RPMI7951 (cell line): ENCODE measurements at places on chromosomes 16 and 17. TPM values are rescaled to one million over a fixed set of nuclear protein-coding genes. Genes with fewer than 3 reads are reported as not detected.

GRCh38 chr16:1933097-1933661, 9.8 kb downstream of the MSRB1 start:
- DNase-seq, result no peak

DNA sequence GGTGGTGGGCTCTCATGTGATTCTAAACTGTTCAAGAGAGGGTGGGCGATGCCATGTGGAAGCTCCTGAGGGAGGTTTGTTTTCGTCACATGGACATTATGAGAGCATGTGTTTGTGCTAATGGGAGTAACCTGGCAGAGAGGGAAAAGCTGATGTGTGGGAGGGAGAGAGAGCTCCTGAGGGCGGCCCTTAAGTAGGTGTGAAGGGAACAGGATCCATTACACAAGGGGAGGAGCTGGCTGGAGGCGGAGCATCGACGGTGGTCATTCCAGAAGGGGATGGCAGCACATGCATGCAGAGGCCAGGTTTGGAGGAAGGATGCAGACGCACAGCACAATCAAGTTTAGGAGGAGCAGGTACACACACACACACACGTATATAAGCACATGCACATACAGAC, 197.5 kb downstream of the RPTOR start:
- DNase-seq, result no peak

GRCh38 chr17:28159924-28160323, 117.4 kb downstream of the NLK start:
- DNase-seq, result no peak

DNA sequence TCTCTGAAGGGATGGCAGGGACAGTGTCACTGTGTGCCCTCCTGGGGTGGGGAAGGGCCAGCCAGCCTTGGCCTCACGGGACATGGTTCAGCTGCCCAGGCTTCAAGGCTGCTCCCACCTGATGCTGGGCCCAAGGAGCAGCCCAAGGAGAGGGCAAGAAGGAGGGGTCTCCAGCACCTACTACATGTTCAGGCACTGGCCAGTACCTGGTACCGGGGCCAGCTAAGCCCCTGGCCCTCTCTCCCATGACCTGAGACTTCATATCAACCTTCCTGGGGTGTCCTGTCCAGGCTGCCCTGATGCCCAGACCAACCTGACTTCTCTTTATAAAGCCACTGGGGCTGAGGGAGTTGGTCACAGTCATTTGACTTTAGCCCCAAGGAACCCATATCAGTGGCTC, 1.3 kb downstream of the USH1G start:
- DNase-seq, result no peak

- DNase-seq, result no peak
Measured at GRCh38 chr16:85967111-85967510, 68.1 kb downstream of the IRF8 start.

DNA sequence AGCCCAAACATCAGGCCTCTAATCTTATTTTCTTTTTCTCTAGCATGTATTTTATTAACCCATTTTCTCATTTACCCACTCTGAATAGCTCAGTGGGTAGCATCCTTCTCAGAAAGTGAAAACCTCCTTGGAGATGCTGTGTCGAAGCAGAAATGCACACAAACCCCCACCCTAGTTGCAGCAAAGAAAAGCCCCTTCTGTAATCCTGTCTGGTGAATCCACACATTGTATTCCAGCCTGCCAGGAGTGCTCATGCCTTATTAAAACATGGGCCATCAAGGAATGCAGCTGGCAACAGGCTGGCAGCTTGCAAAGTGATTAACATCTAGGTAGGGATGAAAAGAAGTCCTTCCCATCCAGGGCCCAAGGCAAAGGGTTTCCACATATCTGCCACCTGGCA, 39.7 kb upstream of the AXIN2 start:
- DNase-seq, result no peak

DNA sequence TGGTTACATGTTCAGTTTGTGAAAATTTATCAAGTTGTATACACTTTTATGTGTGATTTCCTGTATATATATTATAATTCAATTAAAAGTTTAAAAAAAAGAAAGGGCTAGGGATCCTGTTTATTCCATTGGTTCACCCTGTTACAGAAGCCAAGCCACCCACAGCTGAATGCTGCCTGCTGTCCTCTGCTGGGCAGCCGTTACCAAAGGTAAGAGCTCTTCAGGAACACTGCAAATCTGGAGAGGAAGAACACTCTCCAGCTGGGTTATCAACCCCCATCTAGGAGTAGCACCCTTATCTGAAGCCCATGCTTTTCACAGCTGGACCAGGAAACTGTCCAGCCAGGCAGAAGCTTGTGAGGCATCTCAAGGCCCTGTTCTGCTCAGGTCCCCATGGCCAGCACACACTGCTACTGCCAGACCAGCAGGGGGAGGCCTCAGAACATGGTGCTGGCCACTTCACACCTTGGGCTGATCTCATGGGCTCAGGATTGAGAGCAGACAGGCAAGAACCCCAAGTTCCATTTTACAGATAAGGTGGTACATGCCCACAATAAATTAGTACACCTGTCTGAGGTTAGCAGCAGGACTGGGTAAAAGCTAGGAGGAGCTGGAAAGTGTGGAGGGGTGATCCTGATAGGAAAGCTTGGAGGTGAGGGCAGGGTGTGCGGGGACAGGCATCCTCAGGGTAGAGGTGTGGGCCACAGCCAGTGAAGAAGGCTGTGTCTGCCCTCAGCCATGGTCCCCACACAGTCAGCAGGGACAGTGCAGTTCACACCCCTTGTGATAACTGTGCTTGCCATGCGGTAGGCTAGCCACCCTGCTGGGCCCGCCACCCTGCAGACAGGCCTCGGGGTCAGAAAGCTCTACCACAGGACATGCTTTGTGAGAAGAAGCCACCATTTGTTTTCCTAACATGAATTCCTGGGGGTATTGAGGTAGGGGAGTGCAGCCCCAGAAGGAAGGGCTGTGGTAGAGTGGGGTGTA, 54.3 kb upstream of the SREBF1 start:
- DNase-seq, result peak; percentile 63

DNA sequence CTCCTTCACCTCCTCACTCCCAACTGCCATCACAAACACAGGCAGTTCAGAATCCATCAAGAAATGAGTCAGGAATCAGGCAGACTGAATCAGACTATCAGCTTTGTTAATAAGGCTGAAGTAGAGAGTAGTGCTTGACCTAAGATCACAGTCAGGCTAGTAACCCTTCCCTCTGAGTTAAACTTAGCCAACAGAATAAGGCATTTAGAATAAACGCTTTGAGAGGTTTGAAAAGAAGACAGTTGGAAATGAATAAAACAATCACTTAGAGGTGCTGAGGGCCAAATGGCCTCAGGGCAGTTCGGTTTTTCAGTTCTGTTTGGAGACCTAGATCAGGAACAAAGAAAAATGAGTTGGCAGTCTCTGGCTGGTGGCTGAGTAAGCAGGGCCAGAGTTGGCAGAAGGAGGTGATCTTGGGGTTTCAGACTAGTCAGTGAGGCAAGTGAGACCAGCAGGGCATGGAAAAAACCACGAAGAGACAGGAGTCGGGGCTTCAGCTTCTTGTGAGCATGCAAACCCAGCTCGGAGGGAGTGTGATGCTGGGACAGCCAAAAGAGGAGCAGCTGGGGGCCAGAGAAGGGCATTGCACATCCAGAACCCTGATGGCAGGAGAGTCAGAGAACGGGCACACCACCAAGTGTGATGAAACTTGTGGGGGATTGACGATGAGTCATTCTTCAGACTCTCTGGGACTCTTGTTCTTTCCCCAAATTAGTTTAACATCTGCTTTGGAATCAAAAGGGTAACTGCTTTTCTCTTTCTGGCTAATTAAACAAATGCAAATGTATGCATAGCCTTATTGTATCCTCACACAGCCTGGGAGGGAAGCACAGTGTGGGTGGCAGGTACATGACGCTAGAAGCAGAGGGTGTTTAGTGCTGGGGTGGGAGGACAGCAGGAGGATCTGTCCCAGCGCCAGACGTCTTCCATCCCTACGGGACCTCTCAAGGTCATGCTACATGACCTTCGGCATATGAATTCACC, 54.8 kb downstream of the SPECC1 start:
- peak; percentile 96 for DNase-seq

- DNase-seq, result no peak
Measured at GRCh38 chr17:41176744-41177387, 1.2 kb downstream of the KRTAP4-2 start.

DNA sequence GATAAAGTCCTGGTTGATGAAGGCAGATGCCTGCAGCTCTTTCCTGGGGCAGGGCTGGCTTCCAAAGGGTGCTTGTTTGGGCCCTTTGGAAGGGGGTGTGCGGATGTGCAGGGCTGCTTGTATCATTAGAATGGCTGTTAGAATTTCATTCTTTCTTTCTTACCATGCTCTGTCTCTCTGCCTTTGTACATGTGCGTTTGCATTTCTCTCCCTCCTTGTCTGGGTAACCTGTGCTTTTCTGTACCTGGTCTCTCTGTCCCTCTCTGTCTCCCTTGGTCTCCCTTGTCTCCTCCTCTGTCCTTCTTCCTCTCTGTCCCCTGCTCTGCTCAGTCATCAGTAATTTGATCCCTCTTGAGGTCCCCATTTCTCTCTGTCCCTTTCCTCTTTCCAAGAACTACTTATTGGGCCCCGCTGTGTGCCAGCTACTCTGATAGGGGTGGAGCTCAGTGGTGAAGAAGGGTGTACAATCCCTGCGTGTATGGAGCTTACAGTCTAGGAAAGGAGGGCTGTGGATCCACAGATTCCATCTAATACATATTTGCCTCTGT, 69.3 kb downstream of the PLCG2 start:
- no peak for DNase-seq

- peak; percentile 35 for DNase-seq
Measured at GRCh38 chr17:29588562-29589411, 661 bp downstream of the GIT1 start.

DNA sequence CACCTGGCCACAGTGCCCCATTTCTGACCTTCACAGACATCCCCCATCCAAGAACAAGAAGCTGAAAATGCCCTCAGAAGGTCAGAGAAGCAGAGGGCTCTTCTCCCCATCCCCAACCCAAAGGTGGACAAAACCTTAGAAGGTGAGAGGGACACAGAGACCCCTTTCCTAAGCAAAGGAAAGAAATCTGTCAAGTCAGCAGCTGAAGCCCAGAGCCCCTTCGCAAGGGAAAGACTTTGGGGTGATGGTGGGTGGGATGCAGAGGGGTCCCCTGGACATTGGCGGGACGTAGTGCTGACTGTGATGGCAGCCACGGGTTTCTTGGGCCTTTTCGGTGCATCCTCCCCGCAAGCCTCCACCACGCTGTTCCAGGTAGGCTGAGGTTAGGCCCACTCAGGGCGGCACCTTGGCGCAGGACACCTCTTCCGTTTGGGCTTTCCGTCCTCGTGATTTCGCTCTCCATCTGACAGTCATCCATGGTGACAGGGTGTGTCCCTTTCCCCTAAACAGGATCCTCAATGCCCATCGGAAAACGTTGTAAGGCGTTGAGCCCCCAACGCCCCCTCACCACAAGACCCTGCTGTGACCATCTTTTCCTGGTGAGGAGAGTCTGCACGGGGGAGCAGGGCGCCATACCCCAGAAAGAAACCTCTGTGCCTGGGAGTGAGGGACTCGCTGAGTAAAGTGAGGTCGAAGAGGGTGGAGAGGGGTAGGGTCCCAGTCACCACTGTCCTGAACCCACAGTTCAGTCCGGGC, 10.7 kb upstream of the GSDMA start:
- no peak for DNase-seq

DNA sequence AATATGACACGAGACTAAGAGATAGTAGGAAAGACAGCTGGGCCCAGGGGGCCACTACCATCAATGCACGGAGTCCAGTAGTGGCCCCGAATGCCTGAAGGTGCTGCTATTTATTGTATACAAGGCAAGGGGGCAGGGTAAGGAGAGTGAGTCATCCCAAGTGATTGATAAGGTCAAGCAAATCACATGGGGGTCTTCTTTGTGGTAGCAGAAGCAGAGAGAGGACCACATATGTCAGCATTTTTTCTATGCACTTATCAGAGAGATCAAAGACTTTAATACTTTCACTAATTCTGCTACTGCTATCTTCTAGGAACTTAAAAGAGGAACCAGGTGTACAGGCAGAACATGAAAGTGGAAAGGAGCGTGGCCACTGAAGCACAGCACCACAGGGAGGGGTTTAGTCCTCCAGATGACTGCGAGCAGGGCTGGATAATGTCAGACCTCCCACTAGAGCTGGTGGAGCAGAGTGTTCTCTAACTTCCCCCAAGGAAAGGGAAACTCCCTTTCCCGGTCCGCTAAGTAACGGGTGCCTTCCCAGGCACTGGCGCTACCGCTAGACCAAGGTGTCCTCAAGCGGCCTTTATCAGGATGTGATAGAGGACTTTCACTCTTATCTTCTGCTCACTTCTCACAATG, 26.4 kb upstream of the ARL4D start:
- no peak for DNase-seq

- no peak for DNase-seq
Measured at GRCh38 chr17:33514369-33514768, 221.3 kb upstream of the ASIC2 start.

DNA sequence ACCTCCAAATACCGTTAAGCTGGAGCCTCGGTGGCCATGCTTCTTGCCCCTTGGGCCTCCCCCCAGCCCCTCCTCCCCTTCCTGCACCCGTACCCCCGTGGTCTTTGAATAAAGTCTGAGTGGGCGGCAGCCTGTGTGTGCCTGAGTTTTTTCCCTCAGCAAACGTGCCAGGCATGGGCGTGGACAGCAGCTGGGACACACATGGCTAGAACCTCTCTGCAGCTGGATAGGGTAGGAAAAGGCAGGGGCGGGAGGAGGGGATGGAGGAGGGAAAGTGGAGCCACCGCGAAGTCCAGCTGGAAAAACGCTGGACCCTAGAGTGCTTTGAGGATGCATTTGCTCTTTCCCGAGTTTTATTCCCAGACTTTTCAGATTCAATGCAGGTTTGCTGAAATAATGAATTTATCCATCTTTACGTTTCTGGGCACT, 928 bp downstream of the HBA1 start:
- DNase-seq, result peak; percentile 34

DNA sequence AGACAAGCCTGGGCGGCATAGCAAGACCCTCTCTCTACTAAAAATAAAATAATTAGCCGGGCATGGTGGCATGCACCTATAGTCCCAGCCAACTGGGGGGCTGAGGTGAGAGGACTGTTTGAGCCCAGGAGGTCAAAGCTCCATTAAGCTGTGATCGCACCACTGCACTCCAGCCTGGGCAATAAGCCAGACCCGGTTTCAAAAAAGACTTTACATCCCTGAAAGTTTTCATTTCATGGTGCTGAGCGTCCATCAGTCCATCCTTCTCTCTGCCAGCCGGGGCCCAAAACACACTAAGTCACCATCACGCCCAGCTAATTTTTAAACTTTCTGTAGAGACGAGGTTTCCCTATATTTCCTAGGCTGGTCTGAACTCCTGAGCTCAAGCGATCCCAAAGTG, 10.6 kb downstream of the RAB40B start:
- no peak for DNase-seq

DNA sequence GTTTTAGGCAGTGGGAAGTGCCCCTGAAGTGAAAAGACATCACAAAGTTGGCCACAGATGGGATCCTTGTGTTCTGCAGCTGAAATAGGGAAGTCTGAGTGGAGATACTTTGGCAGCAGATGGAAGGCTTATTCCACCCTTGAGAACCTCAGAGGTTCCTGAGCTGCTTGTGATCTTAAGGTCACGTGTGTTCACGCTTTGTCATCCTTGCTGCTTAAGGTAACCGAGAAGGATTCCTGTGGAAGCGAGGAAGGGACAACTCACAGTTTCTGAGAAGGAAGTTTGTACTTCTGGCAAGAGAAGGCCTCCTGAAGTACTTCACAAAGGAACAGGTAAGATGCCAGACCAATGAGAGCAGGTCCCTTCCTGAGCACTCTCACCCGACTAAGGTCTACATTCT, 12.2 kb downstream of the ADAP2 start:
- DNase-seq, result no peak

The LPCAT2 gene
- 76.9 and 80.5 TPM in 2 replicates for total RNA-seq

The STAC2 gene
- total RNA-seq, result 0.10 and 0.12 TPM in 2 replicates

The MYH3 gene
- total RNA-seq, result 0.12 and 3.8 TPM in 2 replicates

The CCL8 gene
- total RNA-seq, result not detected in 2 replicates

The TLCD2 gene
- total RNA-seq, result 0.39 and 0.48 TPM in 2 replicates

The ATP2C2 gene
- not detected in 2 replicates for total RNA-seq

The SCIMP gene
- total RNA-seq, result not detected in 2 replicates

The PERCC1 gene
- not detected in 2 replicates for total RNA-seq
